GM18507 (cell line): ENCODE measurements at places on chromosomes 5 and 9.

DNA sequence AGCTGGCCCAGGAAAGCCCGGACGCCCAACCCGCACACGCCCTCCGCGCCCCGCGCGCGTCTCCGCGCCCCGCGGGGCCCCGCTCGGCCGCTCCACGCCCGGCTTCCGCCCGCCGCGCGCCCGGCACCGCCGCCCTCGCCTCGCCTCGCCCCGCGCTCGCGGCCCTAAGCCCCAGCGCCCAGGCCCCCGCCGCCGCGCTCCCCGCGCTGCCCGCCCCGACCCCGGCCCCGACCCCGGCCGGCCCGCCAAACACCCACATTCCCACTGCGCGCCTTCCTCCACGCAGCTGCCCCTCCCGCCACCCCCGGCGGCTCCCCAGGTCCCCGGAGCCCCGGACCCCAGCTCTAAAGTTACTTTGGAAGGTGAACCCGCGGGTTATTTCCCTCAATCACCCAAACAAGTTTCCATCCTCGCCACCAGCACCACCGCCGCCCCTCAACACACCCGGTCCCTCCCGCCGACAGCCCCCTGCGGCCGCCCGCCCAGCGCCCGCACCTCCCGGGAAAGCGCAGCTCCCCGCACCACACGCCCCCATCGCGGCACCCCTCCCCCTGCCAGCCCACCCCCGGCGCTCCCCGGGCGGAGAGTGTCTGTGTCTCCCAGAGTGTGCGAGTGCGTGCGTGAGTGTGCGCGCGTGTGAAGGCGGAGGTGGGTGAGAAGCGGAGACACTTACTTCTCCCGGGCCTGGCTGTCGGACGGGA lies 439 bp downstream of the SSBP2 start:
- DNase-seq = no peak

DNA sequence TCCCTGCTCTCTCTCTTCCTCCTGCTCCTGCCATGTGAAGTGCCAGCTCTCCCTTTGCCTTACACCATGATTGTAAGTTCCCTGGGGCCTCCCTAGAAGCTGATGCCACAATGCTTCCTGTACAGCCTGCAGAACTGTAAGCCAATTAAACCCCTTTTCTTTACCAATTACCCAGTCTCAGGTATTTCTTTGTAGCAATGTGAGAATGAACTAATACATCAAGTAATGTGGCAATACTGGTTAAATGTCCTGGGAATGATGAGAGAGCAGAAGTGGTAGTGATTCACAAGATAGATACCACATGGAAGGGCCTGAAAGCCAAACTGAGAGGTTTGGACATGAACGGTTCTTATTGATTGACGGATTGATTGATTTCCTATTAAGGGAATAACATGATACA lies 62.6 kb upstream of the IL12B start:
- DNase-seq = no peak

DNA sequence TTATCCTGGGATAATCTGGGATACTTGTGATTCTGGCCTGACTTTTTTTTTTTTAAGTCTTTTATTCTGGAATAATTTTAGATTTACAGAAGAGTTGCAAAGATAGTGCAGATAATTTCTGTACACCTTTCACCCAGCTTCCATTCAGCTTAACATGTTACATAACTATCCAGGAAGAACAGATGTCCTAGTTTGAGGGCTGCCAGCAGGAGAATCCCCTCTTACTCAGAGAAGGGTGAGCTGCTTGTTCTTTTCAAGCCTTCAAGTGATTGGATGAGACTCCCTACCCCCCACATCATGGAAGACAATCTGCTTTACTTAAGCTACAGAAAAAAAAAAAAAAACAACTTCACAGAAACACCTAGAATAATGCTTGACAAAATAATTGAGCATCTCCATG lies 254.2 kb downstream of the TRIM32 start:
- no peak for DNase-seq

DNA sequence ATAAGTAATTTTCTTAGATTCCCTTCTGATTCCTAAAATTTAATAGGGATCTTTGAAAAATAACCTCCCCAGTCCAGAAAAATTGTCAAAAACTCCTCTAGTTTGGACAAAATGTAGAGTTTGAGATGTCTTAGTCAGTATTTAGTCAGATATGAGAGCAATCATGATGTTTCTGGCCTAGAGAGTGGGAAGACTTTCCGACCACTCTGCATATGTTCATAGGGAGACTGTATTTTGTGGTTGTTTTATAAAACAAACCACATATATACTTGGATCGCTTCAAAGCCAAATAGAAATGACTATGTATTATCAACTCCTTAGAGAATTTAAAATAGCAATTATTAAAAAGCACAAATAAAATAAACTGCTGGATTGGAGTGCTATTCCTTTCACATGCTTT lies 15.8 kb downstream of the ZFAND5 start:
- DNase-seq = no peak

GRCh38 chr5:159094745-159095144 lies 5.0 kb downstream of the EBF1 start:
- no peak for DNase-seq

- no peak for DNase-seq
Observed at GRCh38 chr9:13487071-13487470, 207.6 kb upstream of the MPDZ start.

GRCh38 chr9:6078382-6079105 lies 63.1 kb upstream of the RANBP6 start:
- no peak for DNase-seq

- DNase-seq = no peak
Observed at GRCh38 chr5:175866377-175866907, 4.9 kb upstream of the CPLX2 start.

DNA sequence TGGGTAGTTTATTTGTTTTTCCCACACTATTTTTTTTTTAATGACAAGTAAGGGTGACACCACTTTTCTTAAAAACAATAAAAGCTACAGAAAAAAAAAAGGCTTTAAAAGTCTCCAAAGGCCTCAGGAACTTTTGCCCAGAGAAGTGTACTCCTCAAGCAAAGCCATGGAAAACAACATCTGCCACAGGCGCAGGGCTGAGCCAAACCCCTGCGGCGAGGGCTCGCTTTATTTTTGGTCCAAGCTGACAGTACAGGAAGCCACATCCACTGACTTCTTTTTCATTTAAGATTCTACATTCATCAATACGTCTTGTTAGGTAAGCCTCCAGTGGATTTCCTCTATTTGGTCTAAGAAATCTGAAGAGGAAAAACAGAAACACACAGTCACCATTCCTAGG lies 51.9 kb upstream of the IFNK start:
- no peak for DNase-seq

DNA sequence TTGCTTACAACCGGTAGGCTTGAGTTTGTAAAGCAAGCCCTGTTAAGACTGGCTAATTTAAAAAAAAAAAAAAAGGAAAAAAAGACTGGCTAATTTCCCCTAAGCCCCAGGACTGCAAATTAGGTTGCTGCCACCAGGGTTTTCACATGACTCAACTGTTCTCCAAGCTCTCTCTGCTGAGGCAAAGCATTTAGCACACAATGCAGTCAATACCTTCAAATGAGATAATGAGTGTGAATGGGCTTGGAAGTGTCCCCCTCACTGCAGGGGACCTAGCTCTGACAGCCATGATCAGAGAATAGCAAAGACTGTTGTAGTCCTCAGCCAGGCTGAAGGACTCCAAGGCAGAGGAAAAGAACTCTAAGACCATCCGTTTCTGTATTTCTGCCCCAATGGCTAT lies 42.8 kb upstream of the ZSWIM6 start:
- DNase-seq = no peak

DNA sequence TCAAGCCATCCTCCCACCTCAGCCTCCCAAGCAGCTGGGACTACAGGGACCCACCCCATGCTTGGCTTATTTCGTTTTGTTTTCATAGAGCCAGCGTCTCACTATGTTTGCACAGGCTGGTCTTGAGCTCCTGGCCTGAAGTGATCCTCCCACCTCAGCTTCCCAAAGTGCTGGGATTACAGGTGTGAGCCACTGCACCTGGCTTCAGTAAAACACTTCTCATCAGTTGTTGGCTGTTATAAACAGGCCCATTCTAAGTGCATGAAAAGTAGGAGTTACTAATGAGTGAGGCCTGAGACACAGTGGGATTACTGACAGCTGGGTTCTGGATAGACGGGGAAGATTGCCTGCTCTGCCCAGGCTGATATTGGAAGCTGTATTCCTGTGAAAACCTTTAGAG lies 3.5 kb downstream of the CRB2 start:
- DNase-seq = no peak

GRCh38 chr9:135772056-135772646 lies 70.2 kb downstream of the KCNT1 start:
- DNase-seq = no peak

- DNase-seq = no peak
Observed at GRCh38 chr5:86008704-86009103, 609.0 kb upstream of the COX7C start.

GRCh38 chr5:124103671-124104070 lies 591.7 kb downstream of the CSNK1G3 start:
- DNase-seq = no peak

- DNase-seq = no peak
Observed at GRCh38 chr5:16192311-16192710, 12.7 kb upstream of the MARCHF11 start.

DNA sequence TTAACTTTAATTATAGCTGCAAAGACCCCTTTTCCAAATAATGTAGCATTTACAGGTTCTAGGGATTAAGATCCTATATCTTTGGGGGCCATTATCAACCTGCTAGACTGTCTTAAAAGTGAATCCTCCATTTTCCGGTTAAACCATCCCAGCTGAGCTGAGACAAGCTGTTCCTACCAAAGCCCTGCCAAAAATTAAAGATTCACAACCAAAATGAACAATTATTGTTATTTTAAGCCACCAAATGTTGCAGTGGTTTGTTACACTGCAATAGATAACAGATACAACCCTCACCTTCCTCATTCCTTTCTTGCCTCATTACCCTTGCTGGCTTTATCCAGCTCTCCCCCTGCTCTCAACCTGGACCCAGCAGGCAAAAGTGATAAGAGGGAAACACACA lies 343.4 kb downstream of the CDK5RAP2 start:
- no peak for DNase-seq

GRCh38 chr9:113349445-113350094 lies at the start of gene BSPRY:
Gene BSPRY (plus strand): TSS chr9:113349541. CDS start chr9:113349580, 39 bp downstream.
- DNase-seq = no peak

DNA sequence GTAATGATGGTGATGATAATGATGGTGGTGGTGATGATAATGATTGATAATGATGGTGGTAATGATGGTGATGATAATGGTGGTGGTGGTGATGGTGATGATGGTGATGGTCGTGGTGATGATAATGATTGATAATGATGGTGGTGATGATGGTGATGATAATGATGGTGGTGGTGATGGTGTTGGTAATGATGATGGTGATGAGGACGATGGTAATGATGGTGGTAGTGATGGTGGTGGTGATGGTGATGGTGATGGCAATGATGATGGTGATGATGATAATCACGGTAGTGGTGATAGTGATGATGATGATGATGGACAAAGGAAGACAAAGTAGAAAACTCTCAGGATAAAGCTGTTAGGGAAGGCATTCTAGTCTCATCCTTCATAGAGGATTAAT lies 310.5 kb downstream of the MSX2 start:
- DNase-seq = no peak

- no peak for DNase-seq
Observed at GRCh38 chr5:102701748-102702147, 53.4 kb upstream of the PAM start.

DNA sequence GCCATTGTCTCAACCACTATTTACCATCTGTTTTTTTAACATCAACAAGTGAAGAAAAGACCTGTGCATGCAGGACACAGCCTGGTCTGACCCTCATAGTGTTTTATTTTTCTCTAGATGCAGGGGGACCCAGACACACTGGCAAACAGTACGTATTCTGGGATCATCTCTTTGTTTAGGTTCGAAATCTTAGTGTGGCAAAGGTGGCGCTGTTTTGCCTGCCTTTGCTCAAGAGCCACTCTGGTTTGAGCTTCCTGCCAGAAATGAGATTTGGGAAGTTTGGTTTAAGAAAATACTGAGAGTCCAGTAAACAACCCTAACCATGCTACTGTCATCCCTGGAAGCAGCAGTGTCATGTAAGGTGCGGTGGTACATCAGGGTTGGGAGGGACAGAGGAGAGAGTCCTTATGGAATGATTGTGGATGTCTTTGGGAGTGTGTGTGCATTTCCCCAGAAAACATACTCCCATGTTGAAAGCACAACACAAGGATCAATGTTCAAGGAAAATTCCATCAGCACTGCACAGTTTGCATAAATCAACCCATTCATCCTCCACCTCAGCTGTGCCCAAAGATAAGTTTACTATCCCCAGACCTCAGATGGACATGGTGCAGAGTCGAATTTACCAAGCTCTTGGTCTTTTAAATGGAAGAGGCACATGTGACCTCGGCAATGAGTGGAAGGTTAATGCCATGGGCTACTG lies 34.0 kb upstream of the FLT4 start:
- no peak for DNase-seq

DNA sequence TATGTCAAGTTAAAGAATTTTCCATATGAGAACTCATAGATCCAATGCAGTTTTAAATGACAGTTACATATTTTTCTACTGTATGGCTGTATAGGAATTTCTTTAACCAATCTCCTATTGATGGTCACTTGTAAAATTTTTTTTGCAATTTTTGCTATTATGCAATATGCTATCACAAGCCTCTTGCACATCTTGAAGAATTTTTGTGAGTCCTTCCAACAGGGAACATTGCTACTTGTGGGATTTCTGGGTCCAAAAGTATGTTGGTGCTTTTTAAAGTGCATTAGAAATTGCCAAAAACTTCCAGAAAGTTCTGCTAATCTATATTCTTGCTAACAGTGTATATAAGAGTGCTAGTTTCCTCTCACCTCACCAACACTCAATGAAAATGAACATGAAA lies 65.1 kb downstream of the NPR3 start:
- no peak for DNase-seq

- no peak for DNase-seq
Observed at GRCh38 chr5:96896276-96896675, 20.0 kb downstream of the ERAP2 start.

GRCh38 chr9:104260004-104260403 lies 165.9 kb downstream of the SMC2 start:
- DNase-seq = no peak

GRCh38 chr9:86602715-86603114 lies 248.5 kb upstream of the TUT7 start:
- DNase-seq = no peak

- no peak for DNase-seq
Observed at GRCh38 chr5:170722316-170722715, 61.2 kb upstream of the GABRP start.

- DNase-seq = no peak
Observed at GRCh38 chr9:17005056-17005823, 129.6 kb upstream of the CNTLN start.

DNA sequence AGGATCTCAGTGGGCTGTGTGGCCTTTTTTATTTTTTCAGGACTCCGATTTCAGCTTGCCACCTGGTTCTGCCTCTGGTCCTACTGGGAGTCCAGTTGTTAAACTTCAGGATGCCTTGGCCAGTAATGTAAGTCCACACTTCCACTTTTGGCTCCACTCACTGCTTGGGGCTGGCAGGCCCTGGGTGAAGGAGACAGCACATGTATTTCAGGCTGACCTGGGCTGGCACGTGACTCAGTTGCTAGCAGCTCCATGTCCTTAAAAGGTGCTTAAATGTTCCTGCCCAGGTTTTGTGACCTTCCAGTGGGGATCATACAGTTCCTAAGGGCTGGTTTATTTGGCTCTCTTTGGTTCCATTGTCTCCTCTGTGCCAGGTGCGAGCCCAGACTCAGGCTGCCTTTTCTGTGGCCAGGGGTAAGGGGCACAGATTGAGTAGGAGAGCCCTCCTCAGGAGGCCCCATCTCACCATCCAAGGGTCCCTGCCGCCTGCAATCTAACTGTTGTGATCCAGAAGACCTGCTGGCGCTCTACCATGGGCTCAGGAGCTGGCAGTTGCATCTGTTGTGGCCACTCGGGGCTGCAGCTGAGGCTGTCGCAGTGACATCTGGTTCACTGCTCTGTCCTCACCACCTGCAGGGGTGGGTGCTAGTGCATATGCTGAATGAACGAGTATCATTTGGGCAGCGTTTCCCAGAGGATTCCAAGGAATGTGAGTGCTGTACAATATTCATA lies 19.2 kb upstream of the POMT1 start:
- no peak for DNase-seq
